ENCODE measurements at places on chromosomes 4 and X.

- no peak for DNase-seq
Measured at GRCh38 chr4:17448689-17449088, 63.2 kb downstream of the QDPR start.

DNA sequence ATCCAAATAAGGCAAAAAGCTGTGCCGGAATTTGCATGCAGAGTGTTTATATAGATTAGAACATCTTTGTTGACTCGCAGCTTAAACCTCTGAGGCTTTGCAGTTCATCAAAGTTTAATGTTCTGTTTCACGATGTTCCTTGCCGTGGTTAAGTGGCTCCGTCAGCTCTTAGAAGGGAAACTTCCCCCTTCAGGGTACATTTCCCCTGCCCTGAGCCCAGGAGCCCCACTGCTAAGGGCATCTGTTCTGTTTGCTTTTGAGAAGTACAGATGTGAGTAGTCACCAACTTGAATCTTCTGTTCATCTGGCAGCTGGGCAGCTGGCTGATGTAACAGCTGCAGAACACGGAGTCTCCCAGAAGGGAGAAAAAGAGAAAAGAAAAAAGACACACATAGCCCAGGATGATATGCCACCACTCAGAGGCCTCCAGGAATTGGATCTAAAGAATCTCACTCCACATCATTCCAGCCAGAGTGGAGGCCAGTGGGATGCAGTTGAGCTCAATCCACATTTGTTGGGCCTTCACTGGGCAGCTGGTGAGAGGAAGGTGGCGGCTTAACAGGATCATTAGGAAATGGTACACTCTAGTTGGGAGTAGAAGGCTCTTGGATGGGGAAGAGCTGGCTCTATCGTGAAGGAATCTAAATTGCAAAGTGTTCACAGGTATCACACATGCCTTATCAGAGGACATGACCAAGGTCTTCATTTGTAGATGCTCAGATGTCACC is 178.7 kb upstream of the RBPJ start:
- DNase-seq: no peak

DNA sequence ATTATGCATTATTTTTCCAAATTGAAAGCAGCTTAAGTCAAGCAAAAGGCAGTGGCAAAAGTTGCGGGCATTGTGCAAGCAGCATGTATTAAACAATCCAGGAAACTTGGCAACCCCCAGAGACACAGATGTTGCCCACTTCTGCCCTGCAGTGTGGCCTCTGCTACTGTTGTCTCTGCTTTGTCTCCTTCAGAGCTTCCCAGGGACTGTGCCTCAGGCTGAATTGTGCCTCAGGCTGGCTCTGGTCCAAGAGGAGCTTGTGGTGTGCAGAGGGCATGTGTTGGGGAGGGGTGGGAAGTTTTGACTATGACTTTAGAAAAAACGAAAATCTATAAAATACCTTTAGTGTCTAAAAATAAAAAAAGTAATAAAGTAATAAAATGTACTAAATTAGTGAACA is 201.4 kb downstream of the CCSER1 start:
- DNase-seq: no peak

- no peak for DNase-seq
Measured at GRCh38 chrX:149511081-149511480, 6.0 kb upstream of the IDS start.

DNA sequence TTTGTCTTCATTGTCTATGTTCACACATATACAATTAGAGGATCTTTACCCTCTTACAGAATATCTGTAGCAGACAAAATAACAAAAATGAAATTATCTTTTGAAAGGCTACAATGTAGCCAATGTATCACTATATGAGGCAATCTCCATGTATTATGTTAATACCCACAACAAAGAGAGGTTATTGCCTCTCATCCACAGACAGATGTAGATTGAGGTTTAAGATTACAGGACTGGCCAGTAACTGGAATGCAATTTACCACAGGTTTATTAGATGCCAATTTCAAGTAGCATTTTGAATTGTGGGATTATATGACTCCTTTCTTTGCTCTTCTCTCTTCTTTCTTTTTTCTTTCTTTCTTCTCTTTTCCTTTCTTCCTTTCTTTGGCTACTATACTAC is 242.6 kb downstream of the ANKRD50 start:
- DNase-seq: no peak

- DNase-seq: no peak
Measured at GRCh38 chr4:185276036-185276435, 66.6 kb downstream of the SNX25 start.

- no peak for DNase-seq
Measured at GRCh38 chr4:67288964-67289363, 256.3 kb downstream of the CENPC start.

DNA sequence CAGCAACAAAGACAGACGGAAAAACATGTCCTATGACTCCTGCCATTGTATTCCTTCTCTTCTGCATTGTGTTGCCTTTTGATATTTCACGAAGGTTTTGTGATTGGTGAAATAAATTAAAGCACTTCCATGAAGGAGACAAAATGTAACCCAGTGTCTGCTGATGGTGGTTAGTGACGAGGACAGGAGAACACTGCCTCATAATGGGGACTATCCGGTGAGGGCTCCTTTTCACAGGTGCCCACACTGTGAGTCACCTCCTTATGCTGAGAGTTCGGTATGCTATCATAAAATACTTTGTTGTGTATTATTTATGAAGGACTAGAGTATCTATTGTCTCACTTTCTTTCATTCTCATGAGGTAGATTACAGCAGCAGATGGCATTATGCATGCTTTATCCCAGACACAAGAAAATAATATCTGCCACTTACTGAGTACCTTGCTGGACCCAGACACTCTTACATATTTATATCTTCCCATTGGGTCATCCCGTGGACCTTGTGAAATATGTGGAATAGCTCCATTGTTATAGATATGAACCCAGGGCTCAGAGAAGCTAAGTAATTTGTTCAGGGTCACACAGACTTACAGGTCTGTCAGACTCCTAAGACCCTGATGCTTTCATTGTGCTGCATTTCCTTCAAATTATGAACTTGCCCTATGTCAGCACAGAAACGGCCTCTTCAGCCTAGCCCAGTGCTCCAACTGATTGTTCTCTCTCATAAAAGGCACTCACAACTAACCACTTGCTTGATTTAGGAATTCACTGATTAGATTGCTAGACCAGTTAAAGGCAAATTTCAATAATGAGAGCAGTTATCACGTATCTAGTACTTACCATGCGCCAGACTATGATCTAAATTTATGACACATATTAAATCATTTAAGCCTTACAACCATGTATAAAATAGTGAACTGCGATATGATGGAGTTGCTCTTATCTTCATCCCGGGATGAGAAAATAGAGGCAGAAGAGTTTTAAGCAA is 31.2 kb downstream of the PLS3 start:
- no peak for DNase-seq

- no peak for DNase-seq
Measured at GRCh38 chrX:69073241-69073640, 92.0 kb downstream of the PJA1 start.

DNA sequence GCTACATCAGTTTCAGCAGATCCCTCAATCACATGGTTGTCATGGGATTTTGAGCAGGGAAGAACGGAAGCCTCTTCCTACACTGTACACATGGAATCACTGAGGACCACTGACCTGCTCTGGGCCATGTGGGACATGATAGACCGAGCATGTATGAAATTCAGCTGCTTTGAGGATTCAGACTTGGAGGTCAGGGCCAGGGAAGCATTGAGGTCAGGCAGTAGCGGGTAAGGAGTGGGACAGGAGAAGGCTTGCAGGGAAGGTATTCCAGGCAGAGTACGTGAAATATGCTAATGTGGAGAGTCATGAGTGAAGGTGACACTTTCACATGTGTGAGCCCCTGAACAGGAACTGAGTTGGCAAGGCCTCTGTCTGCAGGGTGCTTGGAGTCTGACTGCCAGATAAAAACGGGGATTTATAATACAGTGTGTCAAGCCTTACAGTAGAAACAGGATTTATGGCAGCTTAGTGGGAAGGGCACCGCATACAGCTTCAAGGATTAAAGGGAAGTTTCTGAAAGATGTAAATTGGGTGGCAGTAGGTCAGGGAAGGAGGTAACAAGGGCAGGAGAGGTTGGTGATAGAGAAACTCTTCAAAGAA is 111.7 kb downstream of the STK32B start:
- DNase-seq: no peak

- DNase-seq: no peak
Measured at GRCh38 chr4:176849076-176849475, 56.4 kb upstream of the VEGFC start.

GRCh38 chr4:127484117-127484516 is 148.6 kb upstream of the INTU start:
- no peak for DNase-seq

DNA sequence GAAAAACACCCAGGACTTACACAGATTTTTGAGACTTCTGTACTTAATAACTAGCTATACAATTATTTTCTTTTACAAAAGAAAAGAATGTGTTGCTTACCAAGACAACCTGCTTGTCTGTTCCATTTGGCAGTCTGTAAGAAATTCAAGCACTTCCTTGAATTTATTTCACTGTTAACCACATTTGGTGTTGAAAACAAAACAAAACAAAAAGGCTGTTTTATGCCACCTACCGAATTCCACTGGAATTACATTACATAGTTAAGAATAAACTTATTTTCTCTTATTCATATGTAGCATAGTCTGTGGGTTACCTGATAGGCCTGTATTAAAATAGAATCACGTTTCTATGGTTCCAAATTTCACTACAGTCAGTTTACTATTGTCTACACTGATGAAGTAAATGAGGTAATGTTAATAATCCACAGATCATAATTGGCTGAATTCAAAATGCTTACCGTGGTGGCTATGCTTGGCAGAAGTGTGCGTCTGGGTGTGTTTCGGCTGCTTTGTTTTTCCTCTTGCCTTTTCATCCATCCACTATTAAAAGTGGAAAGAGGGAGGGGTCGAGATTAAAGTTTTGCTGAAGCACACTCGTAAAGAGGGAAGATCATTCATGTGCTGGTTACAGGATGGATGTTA is at the start of gene TLR1:
Gene TLR1 (minus strand): TSS at position 138 of the 642 bp plus-strand sequence. CDS start 5,960 bp downstream, outside the sequence.
- no peak for DNase-seq

All from stimulated activated CD8-positive, alpha-beta memory T cell treated with anti-CD3 and anti-CD28 coated beads, Interleukin-15, amount 100 ng/mL, for 48 hours (primary cell).